ENCODE measurements at places on chromosomes 3 and 15.

GRCh38 chr3:106540743-106541142, 671.9 kb upstream of the CBLB start:
- no peak for DNase-seq

DNA sequence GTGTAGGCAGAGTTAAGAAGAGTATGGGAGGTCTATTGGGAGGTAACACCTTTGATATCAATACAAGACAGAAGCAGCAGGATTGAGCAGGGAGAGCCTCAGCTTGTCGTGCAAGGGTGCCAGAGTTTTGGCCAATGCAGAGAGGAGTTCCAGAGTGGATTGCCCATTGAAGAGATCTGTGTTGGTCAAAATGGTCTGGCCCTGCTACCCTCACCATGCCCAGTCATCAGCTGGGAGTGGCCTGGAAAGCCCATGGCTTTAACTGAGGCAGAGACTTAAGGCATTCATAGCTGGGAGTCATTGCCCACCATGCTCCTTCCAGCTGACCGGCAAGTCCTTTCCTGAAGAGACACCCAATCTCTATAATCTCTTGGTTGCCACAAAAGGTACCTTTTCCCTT, 271.3 kb downstream of the ABHD5 start:
- no peak for DNase-seq

DNA sequence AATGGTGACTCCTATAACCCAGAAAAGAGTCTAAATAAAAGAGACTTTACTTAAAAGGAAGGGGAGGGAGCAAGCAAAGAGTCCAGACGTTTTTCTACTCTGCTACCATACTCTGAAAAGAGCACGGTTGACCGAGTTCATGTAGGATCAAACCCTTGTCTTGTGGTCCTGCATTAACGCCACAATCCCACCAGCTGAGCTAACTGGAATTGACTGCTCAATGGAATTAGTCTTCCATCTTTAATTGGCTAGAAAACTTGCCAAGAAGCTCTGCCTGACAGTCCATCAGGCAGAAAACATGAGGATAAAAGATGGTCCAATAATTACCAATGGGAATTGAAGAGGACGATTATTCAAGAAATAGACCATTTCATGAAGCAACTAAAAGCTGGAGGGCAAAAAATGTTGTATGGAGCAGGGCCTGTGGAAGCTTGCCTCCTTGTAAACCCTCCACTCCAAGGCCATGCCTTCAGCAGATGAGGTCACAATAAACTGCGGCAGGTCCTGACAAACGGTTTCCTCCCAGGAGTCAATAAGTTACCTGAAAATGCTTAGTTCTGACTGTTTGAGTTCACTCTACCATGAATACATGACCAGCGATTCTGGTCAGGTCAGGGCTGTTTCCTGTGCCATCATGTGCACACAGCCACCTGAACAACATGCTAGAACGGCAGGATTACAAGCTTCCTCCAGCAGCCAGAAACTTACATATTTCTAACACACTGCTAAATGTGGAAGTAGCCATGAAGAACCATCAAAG, 35.6 kb upstream of the ARHGEF3 start:
- no peak for DNase-seq

- no peak for DNase-seq
Measured at GRCh38 chr3:64163019-64163754, 62.1 kb downstream of the PRICKLE2 start.

GRCh38 chr15:63083541-63083940, 38.1 kb upstream of the LACTB start:
- DNase-seq: no peak

DNA sequence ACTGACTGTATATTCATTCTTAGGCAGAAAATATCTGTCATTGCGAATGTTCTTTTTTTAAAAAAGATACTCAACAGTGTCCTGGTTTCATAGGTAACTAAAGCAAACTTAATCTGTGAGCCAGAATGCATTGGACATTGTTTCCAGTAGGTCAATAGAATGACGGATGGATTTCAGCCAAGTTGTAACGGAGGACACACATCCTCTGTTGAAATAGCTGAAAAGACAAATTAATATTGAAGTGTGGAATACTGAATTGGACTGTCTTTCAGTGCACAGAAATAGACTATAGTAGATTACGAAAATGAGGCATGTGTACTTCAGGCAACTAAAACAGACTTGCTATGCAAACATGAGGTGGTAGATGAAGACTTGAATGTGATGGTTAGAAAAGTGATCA, 461.6 kb downstream of the WDR72 start:
- DNase-seq: no peak

Data from hippocampal formation (tissue), 2 donors.